ENCODE measurements at places on chromosomes 13 and 19.

DNA sequence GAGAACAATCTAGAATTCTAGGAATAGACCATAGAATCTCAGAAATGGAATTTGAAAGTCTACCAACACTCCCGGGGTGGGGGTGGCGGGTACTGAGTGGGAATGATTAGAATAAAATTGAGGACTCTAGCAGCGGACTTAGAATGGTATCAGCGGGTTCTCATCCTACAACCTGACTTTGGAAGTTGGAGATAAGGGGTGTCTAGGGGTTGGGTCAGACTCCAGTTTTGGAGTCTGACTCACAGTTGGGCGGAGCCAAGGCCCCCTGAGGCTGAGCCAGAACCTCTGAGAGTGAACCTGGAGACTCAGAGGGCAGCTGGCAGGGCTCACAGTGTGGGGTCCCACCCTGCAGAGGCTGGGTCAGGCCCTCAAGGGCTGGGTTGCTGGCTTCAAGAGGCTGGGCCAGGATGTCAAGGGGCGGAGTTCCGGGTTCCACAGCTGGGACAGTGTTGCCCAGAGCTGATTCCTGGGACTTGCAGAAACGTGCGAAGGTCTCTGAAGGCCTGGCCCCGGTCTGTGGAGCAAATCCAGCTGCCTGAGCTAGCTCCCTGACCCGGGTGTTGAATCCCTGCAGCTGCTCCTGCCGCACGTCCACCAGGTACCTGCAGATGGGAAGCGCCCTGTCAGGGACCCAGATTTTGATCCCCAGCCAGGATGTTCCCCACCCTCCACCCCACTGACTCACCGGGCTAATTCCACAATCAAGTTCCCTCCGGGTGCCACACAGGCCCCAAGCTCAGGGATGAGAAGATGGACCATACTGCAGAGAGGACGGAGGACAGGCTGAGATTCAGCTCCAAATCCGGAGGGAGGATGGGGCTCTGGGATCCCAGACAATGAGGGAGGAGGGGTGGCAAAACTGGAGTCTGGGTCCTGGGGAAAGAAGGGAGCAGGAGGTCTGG, 1.6 kb upstream of the TNNI3 start:
- no peak for DNase-seq

- no peak for DNase-seq
Measured at GRCh38 chr13:35767256-35767976, 290.9 kb upstream of the MAB21L1 start.

GRCh38 chr13:79060216-79060615, 345.8 kb downstream of the RBM26 start:
- DNase-seq: no peak

DNA sequence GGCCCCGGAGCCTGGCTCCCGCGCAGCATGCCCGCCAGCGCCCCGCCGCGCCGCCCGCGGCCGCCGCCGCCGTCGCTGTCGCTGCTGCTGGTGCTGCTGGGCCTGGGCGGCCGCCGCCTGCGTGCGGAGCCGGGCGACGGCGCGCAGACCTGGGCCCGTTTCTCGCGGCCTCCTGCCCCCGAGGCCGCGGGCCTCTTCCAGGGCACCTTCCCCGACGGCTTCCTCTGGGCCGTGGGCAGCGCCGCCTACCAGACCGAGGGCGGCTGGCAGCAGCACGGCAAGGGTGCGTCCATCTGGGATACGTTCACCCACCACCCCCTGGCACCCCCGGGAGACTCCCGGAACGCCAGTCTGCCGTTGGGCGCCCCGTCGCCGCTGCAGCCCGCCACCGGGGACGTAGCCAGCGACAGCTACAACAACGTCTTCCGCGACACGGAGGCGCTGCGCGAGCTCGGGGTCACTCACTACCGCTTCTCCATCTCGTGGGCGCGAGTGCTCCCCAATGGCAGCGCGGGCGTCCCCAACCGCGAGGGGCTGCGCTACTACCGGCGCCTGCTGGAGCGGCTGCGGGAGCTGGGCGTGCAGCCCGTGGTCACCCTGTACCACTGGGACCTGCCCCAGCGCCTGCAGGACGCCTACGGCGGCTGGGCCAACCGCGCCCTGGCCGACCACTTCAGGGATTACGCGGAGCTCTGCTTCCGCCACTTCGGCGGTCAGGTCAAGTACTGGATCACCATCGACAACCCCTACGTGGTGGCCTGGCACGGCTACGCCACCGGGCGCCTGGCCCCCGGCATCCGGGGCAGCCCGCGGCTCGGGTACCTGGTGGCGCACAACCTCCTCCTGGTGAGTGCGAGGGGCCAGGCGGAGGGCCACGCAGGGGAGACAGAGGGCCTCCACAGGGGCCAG, at the start of gene KL:
TSS of gene KL (plus strand) at position 10 of the 909 bp plus-strand sequence. CDS start at position 28, 18 bp downstream.
- DNase-seq: no peak

DNA sequence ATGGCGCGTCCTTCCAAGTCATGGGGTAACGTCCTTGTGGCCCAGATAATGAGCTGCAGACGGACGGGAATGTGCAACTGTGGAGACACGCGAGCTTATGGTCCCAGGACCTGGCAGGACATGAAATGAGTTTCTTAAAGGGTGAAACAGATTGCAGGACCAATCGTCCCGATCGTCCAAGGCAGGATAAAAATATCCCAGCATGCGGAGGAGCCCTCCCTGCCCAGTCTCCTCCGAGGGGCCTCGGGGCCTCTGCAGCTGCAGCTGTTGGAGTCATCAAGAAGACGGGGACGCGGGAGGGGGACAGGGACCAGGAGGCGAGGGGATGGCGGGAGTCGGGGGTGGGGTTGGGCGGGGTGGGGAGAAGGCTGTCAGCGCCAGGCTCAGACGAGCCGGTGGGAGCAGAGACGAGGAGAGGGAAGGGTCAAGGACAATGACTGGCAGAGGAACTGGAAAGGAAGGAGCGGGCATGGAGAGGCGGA, 14.4 kb upstream of the GARIN5A start:
- DNase-seq: no peak

DNA sequence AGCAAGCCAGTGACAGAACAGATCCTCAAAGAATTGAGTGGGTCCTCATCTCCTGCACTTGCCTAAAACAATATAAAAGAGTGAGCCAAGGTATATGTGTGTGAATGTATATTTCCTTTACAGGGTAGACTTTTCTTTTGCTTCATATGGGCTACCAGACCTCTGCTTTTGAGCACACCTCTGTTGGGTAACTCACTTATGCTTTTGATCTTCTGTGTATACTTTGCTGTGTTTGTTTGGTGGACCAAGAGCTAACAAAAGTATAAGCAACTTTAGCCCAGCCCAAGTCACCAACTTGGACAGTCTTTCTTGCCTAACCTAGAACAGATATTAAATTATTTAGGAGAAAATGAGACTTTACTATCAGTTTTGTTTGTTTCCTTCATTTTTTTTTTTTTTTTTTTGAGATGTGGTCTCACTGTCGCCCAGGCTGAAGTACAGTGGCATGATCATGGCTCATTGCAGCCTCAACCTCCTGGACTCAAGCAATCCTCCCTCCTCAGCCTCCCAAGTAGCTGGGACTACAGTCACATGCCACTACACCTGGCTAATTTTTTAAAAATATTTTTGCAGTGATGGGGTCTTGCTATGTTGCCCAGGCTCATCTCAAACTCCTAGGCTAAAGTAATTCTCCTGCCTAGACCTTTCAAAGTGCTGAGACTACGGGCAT, 513.1 kb downstream of the DCT start:
- no peak for DNase-seq

- no peak for DNase-seq
Measured at GRCh38 chr19:45897261-45897812, 5.1 kb downstream of the MYPOP start.

DNA sequence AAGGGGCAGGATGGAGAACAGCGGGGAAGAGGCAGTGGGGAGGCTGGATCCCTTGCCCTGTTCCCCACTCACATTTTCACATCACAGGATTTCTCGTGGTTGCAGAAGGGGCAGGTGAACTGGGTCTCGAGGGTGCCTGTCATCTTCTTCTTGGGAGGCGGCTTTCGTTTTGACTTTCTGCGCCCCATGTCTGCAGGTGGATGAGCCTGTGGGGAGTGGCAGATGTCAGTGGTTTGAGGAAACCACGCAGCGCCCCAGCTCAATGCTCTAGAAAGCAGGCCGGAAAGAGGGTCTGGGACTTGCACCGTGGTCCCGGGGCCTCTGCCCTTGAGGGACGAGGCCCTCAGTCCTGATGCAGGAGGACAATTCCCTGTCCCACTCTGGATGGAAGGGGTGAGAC, 4.9 kb downstream of the ELOF1 start:
- no peak for DNase-seq

GRCh38 chr13:77291774-77292173, 35.1 kb downstream of the MYCBP2 start:
- no peak for DNase-seq

GRCh38 chr19:52689843-52690368, 44.9 kb downstream of the ZNF611 start:
- DNase-seq: peak; percentile 6

DNA sequence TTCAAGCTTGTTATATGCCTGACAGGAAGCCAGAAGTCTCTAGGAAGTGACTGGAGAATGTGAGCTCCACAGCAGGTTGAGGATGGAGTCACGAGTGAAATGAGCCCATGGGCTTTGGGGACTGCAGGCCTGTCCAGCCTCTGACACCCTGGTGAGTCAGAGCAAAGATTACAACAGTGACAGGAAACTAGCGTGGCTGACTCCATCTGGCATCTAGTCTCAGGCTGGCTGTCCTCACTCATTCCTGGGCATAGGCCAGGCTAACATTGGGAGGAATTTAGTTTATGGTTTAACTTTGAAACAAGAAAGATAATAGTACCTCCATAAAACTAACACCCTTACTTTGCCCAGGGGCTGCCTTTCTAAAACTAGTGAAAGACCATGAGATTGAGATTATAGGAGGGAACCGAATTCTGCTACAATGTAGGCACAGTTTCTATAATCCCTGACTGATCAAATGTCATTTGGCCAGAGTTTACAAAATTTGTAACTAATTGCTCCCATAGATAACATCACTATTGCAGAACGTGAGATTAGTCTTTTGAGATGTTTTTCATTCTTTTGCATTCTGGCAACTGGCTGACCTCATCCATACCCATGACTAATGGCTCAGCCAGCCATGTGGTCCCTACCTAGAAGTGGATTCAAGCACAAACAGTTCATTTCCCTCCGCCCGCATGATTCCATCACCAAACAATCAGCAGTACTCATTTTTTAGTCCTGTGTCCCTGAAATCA, 28.4 kb downstream of the PSG1 start:
- no peak for DNase-seq

DNA sequence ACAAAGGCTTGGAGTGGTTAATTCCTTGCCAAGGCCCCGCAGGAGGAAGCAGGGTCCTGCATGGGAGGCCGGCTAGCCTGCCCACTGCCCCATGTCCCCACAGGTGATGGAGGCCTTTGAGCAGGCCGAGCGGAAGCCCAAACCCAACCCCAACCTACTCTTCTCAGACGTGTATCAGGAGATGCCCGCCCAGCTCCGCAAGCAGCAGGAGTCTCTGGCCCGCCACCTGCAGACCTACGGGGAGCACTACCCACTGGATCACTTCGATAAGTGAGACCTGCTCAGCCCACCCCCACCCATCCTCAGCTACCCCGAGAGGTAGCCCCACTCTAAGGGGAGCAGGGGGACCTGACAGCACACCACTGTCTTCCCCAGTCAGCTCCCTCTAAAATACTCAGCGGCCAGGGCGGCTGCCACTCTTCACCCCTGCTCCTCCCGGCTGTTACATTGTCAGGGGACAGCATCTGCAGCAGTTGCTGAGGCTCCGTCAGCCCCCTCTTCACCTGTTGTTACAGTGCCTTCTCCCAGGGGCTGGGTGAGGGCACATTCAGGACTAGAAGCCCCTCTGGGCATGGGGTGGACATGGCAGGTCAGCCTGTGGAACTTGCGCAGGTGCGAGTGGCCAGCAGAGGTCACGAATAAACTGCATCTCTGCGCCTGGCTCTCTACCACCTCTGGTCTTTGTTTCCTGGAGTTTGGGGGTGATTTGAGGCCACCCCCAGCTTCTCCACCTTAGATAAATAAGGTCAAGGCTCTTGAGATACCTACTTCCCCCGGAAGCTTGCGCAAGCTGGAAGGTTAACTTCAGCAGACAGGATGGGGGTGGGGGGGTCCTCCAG, 2.6 kb downstream of the B3GNT8 start:
- no peak for DNase-seq

GRCh38 chr19:45601524-45602374, at the start of gene GPR4:
Gene GPR4, minus strand, starts transcription at chr19:45602212. Its CDS starts 10,346 bp downstream, at chr19:45591866.
- no peak for DNase-seq

DNA sequence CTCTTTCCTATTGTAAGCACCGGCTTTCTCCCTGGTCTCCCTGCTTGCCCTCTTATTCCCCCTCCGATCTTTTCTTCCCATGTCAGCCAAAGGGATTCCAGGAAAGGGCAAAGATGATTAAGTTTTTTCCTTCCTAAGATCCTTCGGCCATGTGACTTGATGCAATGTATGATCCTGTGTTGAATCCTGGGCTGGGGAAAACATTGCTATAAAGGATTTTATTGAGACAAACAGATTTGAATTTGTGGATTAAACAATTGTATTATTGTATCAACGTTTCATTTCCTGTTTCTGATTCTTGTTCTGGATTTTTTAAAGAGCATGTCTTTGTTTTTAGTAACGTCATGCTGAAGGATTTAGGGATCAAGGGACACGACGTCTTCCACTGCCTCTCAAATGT, 16.9 kb upstream of the ZNF541 start:
- DNase-seq: no peak

GRCh38 chr13:98405107-98405571, 171.8 kb downstream of the STK24 start:
- DNase-seq: no peak

DNA sequence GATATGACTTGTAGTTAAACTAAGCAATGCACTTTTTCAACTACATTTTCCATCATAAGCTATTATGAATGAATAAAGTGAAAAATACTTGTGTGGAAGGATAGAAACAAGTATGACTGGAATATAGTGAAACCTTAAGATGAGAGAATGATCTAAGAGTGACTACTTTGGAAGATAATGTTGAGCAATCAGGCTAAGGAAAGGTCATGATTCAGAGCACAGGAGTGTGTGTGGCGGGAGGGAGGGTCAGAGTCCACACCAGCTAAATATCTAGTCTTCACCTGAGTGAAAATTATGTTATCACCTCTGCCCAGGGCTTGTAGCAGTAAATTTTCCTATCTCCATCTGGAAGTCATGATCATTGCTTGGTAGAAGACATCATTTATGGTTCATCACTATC, 833.4 kb upstream of the ATXN8OS start:
- DNase-seq: no peak

- DNase-seq: no peak
Measured at GRCh38 chr13:74768521-74769085, 634.4 kb upstream of the KLF12 start.

DNA sequence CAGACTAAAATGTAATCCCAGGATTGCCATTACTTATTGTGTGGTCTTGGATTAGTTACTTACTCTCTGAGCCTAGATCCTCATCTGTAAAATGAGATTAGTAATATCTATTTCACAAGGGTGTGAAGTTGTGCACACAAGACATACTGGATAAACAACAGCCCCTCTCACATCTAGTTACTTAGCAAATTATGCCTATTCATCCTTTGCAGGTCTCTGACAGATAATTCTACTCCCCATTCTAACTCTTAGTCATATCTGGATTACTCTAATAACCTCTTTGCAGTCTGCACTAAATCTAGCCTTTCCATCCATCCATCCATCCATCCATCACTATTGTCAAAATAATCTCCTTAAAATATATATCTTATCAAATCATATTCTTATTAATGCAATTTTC, 12.4 kb downstream of the MTRF1 start:
- peak; percentile 11 for DNase-seq

Measured in activated CD4-positive, alpha-beta T cell treated with anti-CD3 and anti-CD28 coated beads, Interleukin-2, Interleukin-4, amounts not matched to agents 100 ng/mL and 50 ng/mL, durations not matched to agents 16 hours and 8 hours (primary cell).